ENCODE measurements at places on chromosomes 5 and 9.

- DNase-seq, result no peak
Observed at GRCh38 chr5:14635656-14636055, 28.9 kb upstream of the OTULIN start.

DNA sequence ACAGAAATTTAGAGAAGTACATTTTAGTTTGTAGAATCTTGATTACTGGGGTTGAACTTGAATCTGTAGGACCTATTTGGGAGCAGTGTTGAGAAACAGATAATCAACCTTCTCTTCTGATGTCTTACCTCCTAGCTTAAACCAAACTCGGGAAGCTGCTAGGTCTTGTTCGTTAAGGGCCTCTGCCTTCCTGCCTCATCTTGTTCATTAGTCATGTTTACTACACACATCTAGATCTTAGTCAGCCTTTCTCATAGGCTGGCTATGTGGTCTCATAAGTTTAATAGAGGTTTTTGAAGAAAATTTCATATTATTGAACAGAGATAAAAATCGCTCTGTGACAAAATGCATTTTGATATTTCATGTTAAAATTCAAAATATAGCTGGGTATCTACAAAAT lies 331.0 kb upstream of the EDIL3 start:
- DNase-seq, result no peak

- DNase-seq, result no peak
Observed at GRCh38 chr9:137031904-137032640, at the start of gene FUT7. Gene FUT7, minus strand, starts transcription at chr9:137032088. Its CDS starts 97 bp downstream, at chr9:137031991.

GRCh38 chr9:33287087-33287490 lies 3.2 kb upstream of the NFX1 start:
- DNase-seq, result no peak

DNA sequence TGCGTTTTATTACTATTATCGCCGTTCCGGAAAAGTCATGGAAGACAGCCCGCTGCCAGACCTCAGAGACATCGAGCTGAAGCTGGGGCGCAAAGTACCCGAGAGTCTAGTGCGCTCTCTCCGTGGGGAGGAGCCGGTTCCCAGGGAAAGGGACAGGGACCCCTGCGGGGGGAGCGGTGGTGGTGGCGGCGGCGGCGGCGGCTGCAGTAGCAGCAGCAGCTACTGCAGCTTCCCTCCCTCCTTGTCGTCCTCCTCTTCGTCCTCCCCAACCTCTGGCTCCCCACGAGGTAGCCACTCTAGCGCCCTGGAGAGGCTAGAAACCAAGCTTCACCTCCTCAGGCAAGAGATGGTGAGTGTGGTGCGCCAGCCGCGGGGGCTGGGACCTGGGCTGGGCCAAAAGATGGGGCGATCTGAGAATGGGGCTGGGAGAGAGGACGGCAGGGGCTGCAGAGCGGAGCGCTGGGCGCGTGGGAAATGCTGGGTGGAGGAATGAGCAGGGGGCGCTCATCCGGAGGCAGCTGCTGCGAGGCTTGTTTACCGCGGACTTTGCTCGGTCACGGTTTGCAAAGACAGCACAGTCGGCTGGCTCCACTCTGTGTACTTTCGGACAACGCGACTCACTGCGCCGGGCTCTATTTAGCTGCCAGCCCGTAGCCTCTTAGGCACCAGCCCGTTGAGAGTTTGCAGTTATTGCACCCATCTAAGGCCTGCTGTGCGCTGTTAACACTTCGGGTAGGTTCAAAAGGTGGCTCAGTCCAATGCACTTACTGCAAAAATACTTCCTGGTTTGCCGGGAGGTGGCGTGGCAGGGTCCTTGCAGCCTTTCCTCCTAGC lies 1.1 kb downstream of the LURAP1L start:
- no peak for DNase-seq

GRCh38 chr5:119811458-119811857 lies 182.1 kb downstream of the FAM170A start:
- DNase-seq, result no peak

- DNase-seq, result no peak
Observed at GRCh38 chr5:36395260-36395659, 93.6 kb upstream of the RANBP3L start.

DNA sequence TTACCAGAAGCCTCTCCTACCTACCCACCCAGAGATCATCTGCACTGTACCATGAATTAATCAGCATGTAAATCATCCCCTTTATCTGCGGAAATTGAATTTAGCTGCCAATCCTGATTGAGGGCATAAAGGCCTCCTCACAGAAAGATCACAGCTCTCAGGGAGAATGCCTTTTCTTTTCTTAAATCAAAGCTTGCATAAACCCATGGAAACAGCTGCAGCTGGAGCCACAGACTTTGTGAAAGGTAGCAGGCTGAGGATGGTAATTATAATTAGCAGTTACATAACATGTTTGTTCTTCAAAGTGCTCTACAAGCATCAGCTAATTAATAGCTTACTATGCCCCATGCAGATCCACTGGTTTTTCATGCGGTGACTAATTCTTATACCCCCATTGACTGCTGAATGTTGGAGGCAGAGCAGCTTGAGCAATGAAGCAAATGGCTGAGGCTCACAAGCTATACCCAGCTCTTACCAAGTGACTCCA lies 54.6 kb downstream of the SUSD1 start:
- DNase-seq, result no peak
